Stimulated activated CD8-positive, alpha-beta memory T cell treated with anti-CD3 and anti-CD28 coated beads, Interleukin-7, amount 100 ng/mL, for 24 hours (primary cell): ENCODE measurements at places on chromosomes 2 and 18.
A peak's percentile ranks its signal among the peaks of the same experiment; 100 is the strongest.

- no peak for DNase-seq
Observed at GRCh38 chr18:59988098-59988706, 88.4 kb downstream of the PMAIP1 start.

DNA sequence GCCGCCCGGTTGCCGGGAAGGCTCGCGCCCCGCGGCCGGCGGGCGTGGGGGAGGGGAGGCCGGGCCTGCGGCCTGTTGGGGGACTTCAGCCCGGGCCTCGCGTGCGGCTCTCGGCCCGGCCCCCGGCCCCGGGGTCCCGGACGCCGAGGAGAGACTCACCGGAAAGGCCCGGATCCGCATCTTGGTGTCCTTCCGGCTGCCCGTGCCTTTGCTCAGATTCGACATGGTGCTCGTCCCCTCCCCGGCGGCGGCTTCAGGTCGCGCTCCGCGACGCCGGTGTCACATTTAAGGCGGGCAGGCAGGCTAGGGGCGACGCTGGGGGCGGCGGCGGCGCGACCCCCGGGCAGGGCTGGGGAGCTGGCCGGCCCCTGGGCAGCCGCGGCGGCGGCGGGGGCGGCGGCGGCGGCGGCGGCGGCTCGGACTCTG, 365 bp downstream of the CUL3 start:
- DNase-seq: peak; percentile 22

DNA sequence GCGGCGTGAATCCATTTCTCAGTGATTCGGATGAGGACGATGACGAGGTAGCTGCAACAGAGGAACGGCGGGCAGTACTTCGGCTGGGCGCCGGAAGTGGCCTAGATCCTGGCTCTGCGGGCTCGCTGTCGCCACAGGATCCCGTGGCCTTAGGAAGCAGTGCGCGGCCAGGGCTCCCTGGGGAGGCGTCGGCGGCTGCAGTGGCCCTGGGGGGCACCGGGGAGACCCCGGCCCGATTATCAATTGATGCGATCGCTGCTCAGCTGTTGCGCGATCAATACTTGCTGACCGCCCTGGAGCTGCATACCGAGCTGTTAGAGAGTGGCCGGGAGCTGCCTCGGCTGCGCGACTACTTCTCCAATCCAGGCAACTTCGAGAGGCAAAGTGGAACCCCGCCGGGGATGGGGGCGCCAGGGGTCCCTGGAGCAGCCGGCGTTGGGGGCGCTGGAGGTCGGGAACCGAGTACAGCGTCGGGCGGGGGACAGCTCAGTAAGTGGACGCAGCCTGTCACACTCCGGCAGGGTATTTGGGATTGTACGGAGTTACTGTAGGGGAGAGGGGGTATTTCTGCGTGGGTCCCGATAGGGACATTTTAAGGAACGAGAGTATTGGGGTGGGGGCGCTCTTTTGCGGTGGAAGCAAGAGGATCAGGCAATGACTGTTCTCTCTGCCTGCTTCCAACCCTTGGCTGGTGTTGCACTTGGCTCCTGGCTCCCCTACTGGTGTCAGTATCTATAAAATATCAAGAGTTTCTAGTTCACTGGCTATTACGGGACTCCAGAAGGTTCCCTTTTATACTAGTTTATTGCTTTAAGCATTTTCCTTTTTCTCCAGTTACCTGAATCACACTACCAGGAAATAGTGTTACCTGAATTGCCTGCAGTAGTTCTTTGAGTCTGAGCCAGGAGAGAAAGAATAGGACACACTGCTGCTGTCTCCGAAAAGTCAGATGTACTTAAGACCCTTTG, 772 bp downstream of the RELCH start:
- no peak for DNase-seq

DNA sequence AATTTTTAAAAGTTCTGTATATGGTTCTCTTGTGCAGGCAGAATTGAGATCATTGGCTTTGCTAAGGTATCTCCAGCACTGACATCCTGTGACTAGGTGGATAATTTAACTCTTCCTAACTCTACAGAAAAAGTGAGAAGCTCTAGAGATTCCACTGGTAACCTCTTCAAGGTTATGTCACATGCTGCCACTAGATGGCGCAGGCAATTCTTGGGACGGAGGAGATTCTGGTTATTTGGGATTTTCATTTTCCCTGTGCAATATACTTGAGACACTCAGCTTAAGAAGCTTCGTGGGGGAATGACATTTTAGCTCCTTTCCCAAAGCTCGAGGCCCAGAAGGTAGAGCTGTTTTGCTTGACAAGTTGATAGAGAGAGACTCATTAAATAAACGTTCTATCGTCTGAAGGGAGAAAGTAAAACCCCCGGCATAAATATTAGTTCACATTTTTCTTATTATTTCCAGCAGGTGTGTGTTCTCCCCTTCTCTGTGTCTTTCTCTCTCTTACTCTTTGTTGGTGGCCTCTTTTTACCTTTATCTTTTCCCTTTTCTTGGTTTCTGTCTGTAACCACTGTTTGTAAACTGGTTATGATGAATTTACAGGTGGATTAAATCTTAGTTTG, 26.6 kb upstream of the LANCL1 start:
- peak; percentile 5 for DNase-seq

GRCh38 chr2:42826231-42826630, 33.8 kb upstream of the HAAO start:
- DNase-seq: no peak
